Suppressor macrophage (primary cell): ENCODE measurements at places on chromosomes 6 and 20.

GRCh38 chr6:163712981-163713380 lies 298.5 kb downstream of the QKI start:
- DNase-seq, result peak; percentile 78

GRCh38 chr20:32209850-32210605 lies 2.3 kb downstream of the POFUT1 start:
- DNase-seq, result no peak

GRCh38 chr6:21312118-21312517 lies 281.4 kb upstream of the SOX4 start:
- DNase-seq, result no peak

- DNase-seq, result no peak
Observed at GRCh38 chr20:14360416-14360815, 23.0 kb upstream of the FLRT3 start.

DNA sequence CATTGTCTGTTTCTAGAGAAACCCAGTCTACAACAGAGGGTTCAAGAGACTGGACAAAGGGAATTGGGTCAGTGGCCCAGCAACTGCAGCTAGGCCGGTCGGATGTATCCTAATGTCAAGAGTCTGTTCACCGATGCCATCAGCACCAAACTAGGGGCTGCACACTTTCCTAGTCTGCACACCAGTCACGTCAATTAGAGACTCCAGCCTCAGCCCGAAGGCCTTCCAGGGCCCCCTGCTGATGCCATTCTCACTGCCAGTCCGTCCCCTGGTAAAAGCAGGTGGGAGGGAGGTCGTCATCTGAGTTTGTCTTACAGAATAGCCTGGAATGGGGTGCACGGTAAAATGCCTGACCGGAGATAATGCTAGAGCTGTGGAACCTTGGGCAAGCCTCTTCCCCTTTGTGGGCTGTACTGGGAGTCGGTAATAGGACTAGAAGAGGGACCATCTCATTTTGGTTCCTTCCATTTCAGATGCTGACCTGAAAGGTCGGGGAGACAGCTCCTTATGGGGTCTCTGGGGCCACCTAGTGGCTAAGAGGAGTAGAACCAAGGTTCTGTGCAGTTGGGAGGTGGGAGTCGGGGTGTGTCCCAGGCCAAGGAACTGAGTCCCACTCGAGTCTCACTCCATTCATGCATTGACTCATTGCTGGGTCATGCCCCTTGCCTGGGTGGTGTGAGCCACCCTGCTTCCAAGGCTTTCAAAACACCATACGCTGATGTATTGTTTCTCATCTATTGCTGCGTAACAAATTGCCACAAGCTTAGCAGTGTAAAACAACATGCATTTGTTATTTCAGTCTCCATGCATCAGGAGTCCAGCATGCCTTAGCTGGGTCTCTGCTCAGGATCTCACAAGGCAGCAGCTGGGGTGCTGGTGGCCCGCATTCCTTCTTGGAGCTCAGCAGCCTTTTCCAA lies 5.1 kb downstream of the SOX12 start:
- peak; percentile 87 for DNase-seq

DNA sequence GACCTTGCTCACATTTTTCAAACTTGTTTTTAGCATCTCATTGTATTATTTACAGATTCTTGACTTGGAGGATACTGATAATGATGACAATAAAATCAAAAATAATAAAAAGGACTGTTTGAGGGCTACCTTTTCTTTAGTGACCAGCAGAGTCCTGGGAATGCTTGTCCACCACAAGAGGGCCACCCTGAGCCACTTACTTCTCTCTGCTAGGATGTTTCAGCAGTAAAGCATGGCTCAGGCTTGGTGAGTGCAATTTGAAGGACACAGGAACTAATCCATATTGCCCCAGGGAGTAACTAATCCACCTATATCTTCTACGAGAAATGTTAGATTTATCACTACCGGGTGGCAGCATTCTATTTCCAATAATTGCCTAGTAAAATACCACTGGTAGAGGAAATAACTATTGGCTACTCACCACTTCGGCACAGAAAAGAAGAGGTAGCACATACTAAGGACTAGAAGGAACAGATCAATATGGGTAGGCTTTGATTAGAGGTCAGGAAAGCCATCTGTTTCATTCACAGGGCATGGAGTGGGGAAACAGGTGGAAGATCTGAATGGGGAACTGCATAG lies 5.8 kb upstream of the KIAA0408 start:
- peak; percentile 73 for DNase-seq

GRCh38 chr6:11996751-11997150 lies 15.4 kb upstream of the HIVEP1 start:
- DNase-seq, result no peak

DNA sequence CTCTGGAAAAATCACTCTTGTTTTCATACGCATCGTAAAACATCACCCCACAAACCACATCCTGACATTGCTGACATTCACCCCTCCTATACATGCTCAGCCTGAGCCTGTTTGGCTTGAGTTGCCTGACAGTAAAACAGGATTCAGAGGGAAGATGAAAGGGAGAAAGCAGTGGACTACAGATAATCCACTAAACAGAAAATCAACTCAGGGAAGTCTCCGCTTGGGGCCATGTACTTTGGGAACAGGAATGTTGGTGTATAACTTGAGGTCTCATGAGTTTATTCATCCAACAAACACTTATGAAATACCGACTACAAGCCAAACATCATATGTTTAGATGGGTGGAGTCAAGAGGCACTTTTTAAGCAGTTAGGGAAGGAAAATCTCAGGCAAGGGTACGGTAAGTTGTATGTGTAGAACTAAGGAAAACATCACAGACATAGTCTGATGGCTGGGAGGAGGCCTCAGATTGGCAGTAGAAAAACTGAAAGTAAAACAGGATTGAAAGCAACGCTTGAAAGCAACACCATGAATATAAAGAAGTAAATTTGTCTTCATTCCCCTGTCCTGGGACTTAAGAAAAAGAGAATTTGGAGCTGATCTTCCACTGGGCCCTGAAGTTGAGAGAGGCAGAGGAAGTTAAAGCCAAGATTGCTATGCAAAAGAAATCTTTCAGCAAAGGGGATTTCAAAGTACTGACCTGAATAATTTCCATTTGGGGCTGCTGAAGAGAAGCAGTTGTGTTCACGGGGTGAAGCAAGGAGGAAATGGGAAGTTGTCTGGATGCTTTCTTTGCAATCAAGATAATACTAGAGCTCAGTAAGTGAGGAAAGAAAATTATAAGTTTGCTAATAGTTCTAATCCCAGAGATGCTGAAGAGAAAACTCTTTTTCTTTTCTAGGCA lies 28.8 kb downstream of the PDE7B start:
- DNase-seq, result peak; percentile 38

DNA sequence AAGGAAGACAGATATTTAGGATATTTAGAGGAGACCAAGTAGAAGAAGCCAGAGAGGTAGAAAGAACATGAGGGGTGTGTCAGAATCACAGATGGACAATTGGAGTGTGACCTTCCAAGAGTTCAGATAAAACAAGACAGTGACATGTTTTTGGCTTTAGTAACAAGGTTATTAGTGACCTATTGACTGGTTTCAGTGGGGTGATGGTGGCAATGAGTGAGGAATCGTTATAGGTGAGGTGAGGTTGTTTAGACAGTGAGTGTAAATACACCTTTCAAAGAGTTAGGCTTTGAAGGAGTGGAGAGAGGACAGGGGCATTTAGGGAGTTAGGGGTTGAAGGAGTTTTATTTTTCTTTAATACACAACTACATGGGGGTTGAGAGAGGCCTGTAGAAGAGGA lies 3.2 kb downstream of the SNRNP48 start:
- DNase-seq, result no peak

- DNase-seq, result no peak
Observed at GRCh38 chr6:20770773-20771172, 236.5 kb downstream of the CDKAL1 start.

DNA sequence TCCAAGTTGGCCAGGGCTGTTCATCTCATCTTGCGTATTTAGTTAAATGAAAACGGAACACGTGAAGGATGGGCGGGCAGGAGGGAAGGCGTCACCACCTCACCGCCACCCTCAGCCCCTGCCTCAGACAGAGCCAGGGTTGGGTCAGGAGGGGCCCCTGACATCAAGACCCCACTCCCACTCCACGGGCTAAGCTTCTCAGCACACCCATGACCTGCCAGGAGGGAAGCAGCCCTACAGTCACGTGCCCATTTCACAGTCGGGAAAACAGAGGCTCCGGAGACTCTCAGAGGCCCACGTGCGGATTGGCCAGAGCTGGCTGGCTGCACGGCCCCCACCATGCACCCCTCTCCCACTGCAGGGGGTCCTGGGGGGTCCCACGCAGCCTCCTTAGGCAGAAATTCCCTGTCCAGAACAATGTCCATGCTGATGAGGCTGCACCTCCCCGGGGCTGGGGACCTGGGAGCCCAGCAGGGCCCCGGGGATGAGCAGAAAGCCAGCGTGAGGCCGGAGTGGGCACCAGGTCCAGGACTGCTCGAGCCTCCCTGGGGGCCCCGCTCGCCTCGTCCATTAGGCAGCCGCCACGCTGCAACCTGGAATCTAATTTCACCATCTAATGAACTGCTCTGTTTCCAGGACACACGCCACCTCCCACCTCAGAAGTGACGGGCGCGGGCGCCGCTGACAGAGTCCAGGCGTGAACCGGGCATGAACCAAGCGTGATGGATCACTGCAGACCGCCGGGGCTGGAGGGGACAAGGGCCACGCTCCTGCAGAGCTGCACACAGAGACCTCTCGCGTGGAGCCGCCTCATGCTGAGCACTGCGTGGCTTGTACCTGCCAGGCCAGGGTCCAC lies 15.8 kb downstream of the KCNQ2 start:
- DNase-seq, result no peak

GRCh38 chr6:2215342-2215741 lies 30.1 kb downstream of the GMDS start:
- DNase-seq, result no peak

GRCh38 chr6:133286765-133287164 lies 45.6 kb downstream of the EYA4 start:
- no peak for DNase-seq

GRCh38 chr6:156698239-156699016 lies 78.8 kb upstream of the ARID1B start:
- no peak for DNase-seq

GRCh38 chr6:39430871-39431523 lies 108.5 kb upstream of the KCNK16 start:
- DNase-seq, result peak; percentile 17

GRCh38 chr6:166360243-166361076 lies 18.1 kb upstream of the SFT2D1 start:
- peak; percentile 12 for DNase-seq

DNA sequence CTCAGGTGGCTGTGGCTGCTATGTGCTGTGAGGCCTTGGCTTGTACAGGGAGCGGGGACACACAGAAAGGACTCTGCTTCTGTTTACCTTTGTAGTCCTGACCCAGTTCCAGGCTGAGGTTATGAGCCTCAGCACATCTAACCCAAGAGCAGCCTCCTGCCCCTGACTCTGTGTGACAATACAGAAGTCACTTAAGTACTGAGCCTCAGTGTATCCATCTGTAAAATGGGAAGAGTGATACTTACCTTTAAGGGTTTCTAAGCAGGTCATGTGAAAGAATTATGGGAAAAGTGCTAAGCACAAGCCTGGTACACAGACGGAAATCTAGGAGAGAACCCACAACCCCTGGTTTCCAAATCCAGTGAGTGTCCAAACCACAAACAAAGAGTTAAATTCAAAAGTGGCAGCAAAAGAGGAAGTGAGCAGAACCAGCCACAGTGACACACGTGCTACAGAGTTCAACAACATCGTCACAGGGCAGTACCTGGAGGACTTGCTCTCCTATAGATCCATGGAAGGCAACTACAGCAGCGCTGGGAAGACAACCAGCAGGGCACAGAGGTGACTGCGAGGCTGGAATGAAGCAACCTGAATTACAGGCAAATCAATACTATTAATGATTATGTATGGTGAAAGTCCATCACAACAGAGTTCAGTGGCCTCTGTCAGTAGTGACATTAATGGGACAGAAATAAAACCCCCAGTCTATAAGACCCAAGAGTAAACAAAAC lies 12.5 kb downstream of the TRIM26 start:
- DNase-seq, result peak; percentile 52

DNA sequence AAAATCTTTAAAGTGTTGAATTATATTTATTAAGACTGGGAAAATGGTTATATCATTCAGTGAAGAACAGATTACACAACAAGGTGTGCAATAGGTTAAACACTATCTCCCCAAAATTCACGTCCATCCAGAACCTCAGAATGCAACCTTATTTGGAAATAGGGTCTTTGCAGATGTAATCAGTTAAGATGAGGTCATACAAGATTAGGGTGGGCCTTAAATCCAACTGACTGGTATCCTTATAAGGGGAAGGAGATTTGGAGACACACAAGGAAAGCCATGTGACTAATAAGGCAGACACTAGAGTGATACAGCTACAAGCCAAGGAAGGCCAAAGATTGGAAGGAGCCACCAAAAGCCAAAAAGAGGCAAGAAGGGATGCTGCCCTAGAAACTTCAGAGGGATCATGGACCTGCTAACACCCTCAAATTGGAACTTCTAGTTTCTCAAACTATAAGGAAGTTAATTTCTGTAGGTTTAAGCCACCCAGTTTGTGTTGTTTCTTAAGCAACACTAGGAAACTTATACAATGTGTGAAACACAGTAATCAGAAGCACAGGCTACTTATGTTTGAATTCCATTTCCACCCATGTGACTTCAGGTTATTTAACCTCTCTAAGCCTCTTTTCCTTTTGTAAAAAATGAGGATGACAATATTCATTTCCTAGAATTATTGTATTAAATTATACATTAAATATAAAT lies 16.9 kb downstream of the ILRUN start:
- peak; percentile 69 for DNase-seq

GRCh38 chr6:1498491-1499113 lies 109.2 kb downstream of the FOXF2 start:
- no peak for DNase-seq

DNA sequence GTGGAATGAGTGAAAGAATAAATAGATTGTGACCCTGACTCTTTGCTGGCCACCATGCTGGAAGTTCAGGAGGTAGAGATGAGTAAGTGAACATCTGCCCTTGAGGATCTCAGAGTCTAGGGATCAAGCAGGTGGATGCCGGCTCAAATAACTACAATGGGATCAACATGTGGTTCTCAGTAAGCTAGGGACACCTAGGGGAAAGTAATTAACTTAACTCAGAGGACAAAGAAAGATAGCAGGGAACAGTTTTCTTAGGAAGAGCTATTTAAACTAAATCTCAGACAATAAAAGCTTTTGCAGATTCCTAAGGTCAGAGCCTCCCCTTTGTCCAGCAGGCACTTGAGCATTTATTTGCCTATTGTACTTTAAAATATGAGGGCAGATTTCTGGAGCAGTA lies 29.1 kb downstream of the SLC13A3 start:
- DNase-seq, result no peak

DNA sequence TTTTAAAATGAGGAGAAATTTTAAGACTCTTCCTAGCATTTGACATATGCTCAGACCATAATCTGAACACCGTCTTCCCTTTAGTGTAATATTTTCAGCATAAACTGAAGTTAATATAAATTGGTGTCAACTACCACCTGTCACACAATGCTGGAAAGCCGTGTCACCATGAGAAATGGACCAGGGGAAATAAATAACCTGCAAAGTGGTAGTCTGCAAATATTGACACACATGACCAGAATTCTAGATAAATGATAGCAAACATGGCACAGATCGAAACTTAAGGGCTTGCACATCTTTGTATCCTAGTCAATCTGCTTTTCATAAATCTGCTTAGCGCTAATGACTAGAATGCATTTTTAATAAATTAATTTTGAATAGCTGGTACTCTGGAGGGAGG lies 191.9 kb downstream of the CD83 start:
- DNase-seq, result no peak

- DNase-seq, result no peak
Observed at GRCh38 chr6:40556881-40557280, 30.3 kb downstream of the LRFN2 start.

- DNase-seq, result no peak
Observed at GRCh38 chr6:82056567-82056966, 191.0 kb downstream of the IBTK start.

GRCh38 chr6:120083186-120083585 lies 733.6 kb upstream of the MAN1A1 start:
- peak; percentile 14 for DNase-seq

- no peak for DNase-seq
Observed at GRCh38 chr6:83735461-83735860, 26.6 kb upstream of the SNAP91 start.
